ENCODE measurements at places on chromosomes 5 and 9. TPM values are rescaled to one million over a fixed set of nuclear protein-coding genes. Genes with fewer than 3 reads are reported as not detected.

- ATAC-seq: no peak
These were observed 48.9 kb downstream of the FAM174A start for GRCh38 chr5:100584069-100584468.

GRCh38 chr5:109476292-109476691 is 66.5 kb upstream of the PJA2 start:
- no peak for ATAC-seq

DNA sequence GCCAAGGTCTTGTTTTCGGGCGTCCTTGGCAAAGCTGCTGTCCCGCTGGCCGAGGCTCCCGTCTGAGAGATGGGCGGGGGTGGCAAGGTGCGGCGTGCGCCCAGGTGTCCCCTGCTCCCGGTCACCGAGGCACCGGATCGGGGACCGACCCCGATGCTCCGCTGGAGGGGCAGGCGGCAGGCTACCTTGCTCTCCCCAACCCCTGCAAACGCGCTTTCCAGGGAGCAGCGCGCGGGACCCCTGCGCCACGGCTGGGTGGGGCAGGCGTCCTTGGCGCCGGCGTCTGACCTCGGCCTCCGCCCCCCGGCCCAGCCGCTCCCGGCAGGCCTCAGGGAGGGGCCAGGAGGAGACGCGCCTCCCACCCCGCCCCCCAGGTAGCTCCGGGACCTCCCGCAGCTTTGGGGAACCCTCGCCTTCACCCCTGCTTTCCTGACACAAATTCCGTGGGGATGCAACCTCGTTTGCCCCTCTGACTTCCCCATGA is 551 bp downstream of the N4BP3 start:
- no peak for ATAC-seq

DNA sequence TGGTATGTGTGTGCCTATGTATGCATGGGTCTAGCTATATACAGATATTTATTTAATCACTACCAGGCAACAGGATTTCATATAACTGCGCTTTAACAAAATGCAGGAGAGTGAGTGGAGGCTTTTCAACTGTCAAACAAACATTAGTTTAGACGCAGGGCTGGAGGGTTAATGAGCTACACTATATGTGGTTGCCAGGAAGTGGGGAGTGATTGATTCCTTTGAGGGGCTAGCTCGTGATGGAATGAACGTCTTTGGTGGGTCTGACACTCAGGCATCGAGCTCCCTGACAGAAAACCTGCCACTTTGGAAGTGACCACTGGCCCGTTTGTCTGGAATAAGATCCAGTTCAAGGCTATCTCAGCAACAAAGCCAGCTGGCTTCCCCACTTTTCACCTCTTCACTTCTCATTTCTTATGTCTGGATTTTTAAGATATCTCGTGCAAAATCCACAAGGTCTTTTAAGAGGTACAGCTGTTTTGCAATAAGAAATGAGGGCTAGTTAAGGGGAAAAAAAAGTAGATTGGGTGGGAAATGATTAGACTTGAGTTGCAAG is 78.0 kb downstream of the CFAP77 start:
- no peak for ATAC-seq

DNA sequence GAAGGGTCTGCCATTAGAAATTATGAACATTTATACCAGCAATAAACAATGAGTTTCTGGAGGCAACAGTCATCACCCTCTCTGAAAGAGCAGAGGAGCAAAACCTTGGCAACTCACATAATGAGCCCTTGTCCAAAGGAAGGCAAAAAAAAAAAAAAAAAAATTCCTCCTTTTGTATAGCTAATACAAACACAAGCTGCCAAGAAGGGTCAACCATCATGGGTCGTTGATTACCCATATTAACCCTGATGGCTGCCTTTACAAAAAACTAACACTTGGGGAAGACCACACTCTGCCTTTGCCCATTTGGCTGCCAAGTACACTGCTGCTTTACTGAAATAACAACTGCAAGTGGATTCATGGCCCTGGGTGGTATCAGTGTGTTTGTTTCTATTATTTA is 272.7 kb downstream of the ADAMTSL1 start:
- ATAC-seq: no peak

DNA sequence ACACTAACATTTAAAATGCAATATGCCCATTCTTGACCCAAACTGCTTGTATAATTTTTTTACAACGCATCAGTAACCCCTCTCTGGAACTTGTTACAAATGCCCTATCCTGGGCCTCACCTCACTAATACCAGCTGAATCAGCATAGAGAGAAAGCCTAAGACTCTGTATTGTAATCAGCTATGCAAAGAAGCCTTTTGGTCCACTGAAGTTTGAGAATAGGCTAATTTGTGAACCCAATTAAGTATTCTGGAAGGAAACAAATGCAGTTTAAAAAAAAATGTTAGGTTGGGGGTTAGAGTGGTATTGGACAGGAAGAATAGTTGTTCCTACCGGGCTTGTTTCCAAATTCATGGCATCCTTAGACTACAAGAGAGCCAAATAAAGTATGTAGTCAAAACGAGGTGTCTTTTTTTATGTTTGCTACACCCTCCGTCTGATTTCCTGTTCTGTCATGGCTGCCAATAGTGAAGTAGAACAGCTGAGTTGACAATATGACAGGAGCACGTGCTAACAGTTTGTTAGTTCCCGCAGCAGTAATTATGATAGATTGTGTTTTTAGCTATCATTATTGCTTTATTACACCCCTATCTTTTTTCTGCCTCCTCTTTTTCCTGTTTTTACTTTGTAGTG is 1048.7 kb upstream of the NUDT12 start:
- ATAC-seq: no peak

DNA sequence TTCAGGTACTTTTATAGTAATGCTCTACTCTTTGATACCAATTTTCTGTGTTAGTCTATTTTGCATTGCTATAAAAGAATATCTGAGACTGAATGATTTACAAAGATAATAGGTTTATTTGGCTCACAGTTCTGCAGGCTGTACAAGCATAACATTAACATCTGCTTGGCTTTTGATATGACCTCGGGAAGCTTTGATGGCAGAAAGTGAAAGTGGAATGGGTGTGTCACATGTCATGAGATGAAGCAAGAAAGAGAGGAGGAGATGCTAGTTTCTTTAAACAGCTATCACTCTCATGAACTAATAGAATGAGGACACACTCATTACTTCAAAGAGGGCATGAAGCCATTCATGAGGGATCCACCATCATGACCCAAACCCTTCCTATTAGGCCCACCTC is 270.9 kb upstream of the IL12B start:
- ATAC-seq: no peak

The OR2S2 gene
- total RNA-seq: not detected

The CDC20B gene
- total RNA-seq: not detected

The DPM2 gene
- 9.8 TPM for total RNA-seq

The DBH gene
- not detected for total RNA-seq

Data from gastroesophageal sphincter (tissue), 4 donors.